ENCODE measurements at places on chromosomes 4 and X.

GRCh38 chr4:75745161-75745560, 20.8 kb downstream of the USO1 start:
- no peak for DNase-seq

GRCh38 chr4:135510582-135510981, 1309.0 kb upstream of the PABPC4L start:
- no peak for DNase-seq

DNA sequence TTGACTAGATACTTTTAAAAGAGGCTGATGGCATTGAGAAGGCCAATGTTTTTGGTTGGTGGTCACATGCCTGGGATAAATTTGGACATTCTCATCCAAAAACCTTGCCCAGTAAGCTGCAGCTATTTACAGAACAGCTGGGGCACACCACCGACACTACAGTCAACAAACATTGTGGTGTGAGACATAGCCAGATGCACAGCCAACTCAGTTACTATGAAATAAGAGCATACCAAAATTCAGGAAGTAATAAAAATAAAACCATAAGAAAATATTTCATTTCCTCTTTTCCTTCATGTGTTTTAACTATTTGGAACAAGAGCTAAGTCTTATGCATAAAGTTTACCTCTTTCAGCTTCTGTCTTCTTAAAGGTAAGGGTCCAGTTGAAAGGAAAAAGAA, 8.8 kb downstream of the PPM1K start:
- no peak for DNase-seq

- no peak for DNase-seq
Observed at GRCh38 chrX:21469071-21469470, 94.9 kb downstream of the CNKSR2 start.

GRCh38 chr4:171621646-171622045, 191.6 kb upstream of the GALNTL6 start:
- no peak for DNase-seq

DNA sequence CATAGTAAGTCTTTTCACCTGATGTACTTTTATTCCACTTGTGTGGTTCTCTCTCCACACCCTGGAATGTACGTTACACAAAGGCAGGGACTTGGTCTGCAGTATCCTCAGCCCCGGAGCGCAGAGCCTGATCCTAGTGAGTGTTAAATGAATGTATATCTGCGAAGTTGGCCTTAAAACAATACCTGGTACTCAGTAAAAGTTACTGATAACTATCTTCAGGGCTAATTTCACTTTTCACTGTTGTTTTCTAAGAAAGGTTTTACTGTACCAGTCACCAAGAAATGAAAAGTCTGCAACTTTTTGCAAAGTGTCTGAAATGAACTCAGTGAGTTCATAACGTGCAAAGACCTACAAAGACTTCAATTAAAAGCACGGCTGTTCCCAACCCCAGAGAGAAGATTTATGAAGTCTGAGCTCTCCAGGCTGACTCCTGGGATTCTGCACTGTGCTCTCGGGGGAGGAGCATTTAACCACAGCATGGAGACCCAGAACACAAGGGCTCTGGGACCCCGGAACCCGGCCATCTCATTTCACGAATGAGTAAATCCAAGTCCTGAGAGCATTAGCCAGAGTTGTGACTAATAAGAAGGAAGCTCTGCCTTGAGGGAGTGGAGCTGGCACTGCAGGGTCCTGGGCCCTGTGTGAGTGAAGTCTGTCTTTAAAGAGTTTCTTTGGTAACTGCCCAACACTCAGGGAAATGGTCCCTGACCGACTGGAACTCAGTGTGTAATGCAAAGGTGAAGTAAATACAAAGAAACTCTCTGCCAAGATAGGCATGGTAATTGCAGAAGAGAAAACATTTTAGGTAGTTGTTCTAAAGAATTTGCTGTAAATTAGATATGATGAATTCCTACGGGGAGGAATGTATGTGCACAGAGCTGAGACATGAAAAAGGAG, 165.8 kb downstream of the NSUN7 start:
- DNase-seq, result no peak

DNA sequence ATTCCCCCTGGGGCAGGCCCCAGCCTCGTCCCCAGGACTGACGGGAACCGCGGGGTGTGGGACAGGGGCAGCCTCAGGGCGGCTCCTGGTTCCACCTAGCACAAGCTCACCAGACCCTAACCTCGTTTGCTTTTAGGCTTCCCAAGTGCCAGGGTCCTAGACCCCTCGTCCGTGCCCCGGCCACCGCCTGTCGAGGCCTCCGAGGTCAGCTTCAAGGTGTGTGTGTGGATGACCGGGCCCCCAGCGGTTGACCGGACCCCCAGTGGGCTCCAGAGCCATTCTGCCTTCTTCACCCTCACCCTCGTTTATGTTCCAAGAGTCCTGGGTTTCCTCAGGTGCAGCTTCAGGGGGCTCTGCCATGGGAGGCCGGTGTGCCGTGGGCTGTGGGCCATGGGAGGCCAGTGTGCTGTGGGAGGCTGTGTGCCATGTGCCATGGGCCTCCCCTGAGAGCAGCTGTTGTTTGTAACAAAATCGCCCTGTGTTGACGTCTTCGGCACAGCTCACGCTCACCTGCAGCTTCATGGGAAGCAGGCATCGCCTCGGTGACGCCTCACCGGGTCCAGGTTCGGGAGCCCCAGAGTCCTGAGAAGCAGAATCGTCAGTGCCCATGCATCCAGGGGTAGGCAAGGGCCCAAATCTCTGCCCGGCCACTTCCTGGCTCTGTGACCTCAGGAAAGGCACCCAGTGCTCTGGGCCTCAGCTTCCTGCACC, 43.0 kb upstream of the HMX1 start:
- DNase-seq, result peak; percentile 29

- DNase-seq, result no peak
Observed at GRCh38 chrX:131745942-131746489, 202.1 kb downstream of the OR13H1 start.

DNA sequence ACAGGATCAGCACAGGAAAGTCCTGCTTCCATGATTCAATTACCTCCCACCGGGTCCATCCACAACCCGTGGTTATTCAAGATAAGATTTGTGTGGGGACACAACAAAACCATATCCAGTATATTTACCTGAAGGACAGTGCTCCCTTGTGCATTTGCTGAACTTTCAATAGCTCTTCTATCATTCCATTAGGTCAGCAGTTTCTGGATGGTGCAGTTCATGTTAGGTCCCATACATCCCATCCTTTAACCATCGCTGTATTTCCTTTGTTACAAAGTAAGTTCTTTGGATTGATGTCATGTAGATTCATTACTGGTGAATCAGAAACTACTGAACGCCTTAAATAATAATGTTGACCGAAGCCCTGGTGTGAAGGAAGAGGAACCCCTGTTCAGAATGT, 775.9 kb downstream of the TRIML1 start:
- DNase-seq, result no peak

DNA sequence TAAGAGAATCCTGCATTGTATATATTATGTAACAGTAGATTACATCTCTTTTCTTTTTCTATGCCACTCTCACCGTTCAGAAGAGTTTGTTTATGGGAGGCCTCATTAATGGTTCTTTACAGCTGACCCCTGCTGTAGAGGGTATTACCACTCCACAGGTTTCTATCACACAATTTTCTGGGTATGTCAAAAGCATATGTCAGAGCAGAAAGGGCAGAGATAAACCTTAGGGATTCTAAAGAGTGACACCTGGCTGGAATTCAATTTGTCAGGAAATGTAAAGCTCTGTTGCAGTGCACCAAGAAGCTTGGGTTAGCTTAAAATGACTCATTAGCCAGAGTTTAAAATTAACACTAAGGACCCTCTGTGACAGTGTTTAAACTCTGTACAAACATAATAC, 658.7 kb downstream of the PCDH18 start:
- no peak for DNase-seq

GRCh38 chr4:53640576-53641453, 49.5 kb upstream of the LNX1 start:
- DNase-seq, result no peak

DNA sequence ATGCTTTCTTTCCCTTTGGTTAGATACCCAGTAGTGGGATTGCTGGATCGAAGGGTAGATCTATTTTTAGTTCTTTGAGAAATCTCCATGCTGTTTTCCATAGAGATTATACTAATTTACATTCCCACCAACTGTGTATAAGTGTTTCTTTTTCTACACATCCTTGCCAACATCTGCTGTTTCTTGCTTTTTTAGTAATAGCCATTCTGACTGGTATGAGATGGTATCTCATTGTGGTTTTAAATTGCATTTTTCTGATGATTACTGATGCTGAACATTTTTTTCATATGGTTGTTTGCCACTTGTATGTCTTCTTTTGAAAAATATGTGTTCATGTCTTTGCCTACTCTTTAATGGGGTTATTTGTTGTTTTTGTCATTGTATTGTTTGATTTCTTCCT, 6.6 kb upstream of the AGA start:
- no peak for DNase-seq

GRCh38 chrX:100600758-100601157, 16.0 kb downstream of the TNMD start:
- DNase-seq, result no peak

- peak; percentile 75 for DNase-seq
Observed at GRCh38 chrX:103533511-103534216, 14.4 kb upstream of the RAB40A start.

GRCh38 chr4:46839128-46839527, 69.9 kb downstream of the COX7B2 start:
- no peak for DNase-seq

DNA sequence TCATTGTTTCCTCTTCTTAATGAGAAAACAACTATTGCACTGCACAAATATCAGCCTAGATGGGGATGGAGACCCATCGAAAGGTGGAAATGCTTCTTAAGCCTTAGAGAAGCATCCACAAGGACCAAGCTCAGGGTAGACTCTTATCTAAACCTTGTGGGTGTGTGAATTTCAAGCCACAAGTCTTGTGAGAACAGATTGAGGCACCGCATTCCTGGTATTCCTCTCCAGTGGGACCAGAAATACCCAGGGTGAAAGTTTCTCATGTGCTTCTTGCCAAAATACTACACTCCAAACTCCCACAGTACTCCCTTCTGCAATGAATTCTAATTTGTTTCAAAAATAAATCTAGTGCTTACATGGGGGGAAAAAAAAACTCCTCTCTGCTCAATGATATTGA, 375.6 kb downstream of the PDGFC start:
- no peak for DNase-seq

GRCh38 chr4:75235359-75235951, 278.7 kb downstream of the RCHY1 start:
- DNase-seq, result no peak

DNA sequence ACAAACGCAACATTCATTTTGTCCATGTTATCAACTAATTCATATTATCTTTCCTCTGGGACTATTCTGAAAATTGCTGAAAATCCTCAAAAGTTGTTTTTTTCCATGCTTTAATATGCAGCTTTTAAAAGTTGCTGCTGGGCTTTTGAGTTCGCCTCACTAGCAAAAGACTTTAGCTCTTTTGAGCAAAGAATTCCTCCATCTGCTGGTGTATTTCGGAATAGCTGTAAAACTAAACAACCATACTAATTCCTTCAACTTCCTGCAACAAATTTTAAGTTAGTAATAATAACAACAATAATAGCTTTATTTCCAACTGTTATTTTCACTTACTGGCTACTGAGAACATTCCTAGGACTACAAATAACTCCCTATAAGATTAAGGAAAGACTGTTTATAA, 124.5 kb upstream of the PLAC1 start:
- no peak for DNase-seq
